ENCODE measurements at places on chromosomes 12 and 14.
A peak's percentile ranks its signal among the peaks of the same experiment; 100 is the strongest.

- DNase-seq: no peak
These were observed 5.1 kb downstream of the ARF6 start for GRCh38 chr14:49897965-49898364.

DNA sequence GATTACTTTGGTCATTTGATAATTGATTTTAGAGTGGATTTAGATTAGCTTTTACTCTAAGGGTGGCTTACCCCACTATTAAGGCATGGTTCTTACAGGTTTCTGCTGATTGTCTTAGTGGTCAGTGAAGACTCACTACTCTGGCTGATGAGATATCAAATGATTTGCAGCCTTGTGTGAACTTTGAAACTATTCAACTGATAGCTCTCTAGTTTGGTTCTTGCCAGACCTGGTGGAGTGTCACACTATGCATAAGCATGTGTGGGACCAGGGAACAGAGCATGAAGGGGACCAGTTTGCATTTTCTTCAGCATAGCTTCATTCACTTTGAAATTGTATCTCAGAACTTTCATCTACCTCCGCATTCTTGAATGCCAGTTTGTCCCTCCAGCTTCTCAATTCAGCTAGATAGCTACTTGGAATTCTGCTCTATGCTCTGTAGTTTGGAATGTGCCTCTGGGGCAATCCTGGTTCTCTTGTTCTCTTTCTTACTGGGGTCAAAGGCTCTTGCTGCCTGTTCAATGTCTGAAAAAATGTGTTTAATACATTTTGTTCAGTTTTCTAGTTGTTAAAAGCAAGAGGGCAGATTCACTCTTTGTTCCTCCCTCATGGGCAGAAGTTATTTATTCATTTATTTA is 12.7 kb downstream of the SCYL2 start:
- DNase-seq: no peak

GRCh38 chr14:22002860-22003284 is 329.3 kb upstream of the OR4E1 start:
- peak; percentile 23 for DNase-seq

DNA sequence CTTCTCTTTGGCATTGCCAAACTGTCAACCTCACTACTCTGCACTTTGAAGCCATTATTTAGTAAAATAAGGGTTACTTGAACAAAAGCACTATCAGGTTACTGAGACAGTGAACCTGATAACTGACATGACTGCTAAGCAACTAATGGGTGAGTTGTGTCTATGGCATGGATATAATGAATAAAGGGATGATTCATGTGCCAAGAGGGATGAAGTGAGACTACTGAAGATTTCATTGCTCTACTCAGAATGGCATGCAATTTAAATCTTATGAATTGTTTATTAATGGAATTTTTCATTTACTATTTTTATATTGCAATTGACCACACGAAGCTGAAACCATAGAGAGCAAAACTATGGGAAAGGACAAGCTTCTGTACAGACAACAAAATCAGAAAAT is 74.4 kb downstream of the CEP128 start:
- no peak for DNase-seq

DNA sequence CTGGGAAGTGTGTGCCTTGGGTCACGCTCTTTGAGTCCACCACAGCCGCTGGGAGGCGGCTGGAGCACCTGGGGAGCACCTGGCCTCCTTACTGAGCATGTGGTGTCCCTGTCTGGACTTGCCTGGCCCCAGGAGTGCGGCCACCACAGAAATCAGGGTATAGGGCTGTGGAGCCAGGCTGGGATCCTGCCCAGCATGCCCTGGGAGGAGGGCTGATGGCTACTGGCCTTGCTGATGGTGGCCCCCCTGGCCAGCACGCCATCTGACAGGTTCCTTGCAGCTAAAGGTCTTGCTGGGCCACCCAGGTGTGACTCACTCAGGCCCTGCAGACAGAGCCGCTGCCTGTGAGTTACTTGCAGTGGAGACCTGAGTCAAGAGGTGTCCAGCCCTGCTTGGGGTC is 6.0 kb downstream of the ULK1 start:
- DNase-seq: no peak

GRCh38 chr12:62754706-62755105 is 180.2 kb downstream of the PPM1H start:
- DNase-seq: no peak

DNA sequence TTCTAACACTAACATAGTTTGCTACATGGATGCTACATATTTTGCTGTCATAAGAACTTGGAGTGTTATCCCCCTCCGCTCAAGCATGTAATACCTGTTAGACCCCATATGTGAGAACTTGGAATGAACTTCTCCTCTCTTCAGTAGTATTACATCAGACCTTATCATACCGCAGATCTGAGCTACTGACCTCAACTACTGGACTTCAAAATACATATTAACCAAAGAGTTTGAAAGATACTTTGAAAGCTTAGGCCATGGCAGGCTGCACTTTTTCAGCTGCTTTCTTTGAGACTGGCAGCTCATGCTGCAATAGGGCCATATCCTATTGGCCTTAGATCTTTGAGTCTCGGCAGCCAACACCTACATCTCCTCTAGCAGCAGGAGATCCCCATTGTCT is 74.8 kb downstream of the EEA1 start:
- no peak for DNase-seq

DNA sequence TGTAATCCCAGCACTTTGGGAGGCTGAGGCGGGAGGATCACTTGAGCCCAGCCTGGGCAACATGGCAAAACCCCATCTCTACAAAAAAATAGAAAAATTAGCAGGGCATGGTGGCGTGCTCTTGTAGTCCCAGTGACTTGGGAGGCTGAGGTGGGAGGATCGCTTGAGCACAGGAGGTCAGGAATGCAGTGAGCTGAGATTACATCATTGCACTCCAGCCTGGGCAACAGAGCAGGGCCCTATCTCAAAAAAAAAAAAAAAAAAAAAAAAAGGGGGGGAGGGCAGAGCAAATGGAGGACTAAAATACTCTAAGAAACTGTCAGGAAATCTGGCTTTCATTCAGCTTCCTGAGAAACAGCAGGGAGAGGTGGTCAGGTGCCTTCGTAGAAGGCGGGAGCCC is 31.7 kb upstream of the TSPAN9 start:
- no peak for DNase-seq

DNA sequence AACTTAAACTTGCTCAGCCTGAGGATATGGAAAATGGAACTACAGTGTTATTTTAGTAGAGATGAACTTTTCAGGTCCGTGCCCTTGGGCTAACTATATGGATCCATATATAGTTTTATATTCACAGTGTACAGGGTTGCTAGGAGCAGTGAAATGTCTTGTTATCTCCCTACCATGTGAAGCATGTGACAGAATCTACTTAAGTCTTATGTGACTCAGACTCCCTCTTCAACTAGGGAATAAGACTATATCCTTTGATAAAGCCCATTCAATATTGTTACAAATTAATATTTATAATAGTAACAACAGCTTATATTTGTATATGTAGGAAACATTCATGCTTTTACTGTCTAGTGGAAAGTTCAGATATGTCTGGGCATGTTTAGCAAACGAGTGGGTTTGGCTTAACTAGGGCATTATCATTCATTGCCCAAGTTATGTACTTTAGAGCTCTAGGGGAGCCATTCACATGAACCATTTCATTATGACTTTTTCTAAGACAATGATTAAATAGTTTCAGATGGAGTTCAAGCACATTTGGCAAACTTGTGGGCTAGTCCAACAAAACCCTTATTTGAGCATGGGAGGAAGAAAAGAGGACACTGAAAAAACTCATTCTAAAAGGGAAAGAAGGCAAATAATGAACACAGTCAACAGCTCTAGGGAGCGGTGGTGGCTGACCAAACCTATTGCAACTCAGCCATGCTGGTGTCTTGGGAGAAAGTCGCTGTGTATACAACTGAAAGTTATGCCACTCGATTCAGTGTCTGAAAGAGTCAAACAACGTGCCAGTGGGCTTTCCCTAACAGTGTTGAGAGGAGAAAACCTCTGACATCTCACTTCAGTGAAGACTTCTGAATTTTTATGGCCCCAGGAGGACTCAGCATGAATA is 305.9 kb upstream of the G2E3 start:
- no peak for DNase-seq

DNA sequence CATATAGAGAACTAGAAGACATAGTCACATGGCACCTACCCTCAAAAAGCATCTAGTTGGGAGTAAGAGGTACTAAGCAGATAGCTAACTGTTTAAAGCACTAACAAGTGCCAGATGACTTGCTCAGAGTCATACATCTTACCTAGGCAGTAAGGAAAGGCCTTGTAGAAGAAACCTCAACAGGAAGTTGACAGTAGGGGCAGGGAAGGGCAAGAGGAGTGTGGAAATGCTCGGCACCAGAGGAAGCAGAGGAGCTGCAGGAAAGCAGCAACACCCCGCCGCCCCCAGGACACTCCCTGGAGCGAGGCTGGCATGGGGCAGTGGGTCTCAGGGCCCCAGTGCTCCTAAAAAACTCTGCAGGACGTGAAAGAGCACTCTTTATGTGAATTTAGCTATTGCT is 92.9 kb downstream of the PPP2R5C start:
- no peak for DNase-seq

DNA sequence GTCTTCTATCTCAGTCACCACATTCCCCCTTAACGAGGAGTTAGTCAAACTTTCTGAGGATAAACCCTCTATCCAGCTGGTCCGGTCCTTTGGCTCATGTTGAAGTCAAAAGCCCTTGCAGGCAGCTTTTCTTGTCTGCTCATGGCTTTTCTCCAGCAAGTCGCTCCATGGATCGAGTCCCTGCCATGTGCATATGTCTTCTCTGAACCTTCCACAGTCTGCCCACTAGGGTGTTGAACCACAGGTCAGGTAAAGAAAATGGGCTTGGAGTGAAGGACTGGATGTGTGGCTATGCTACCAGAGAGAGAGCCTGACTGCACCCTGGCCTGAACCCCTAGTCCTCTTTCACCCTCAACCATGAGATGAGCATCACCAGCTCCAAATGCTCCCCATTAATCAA is 22.8 kb downstream of the C14orf132 start:
- DNase-seq: no peak

DNA sequence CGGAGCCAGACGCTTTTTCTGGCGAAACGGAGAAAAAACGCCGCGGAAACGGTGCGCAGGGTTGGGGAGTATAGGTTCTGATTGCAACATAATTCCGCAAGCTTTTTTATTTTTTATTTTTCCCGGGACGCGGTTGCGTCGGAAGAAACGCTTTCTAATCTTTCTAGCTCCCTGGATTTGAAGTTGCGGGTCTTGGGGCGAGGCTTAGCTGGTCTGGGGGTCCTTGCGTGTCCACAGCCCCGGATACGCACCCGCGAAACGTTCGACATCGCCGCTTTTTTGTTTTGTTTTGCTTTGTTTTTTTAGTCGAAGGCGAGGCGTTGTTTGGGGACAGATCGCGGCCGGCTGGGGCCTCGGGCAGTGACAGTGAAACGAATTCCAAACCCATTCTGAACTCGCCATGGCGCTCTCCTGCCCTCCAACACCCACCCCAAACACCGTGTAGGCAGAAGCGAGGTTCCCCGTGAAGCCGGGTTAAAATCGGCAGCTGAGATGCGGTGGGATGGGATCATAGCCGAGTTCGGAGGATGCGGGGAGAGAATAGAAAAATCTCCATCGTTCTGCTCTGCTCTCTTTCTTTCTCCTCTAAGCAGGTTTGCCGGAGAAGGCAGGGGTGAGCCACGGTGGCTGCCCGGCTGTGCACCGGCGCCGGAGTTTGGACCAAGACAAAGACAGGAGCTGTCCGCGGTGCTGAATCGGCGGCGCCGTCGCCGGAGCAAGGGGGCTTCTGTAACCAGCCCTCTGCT is 8.1 kb upstream of the LHX5 start:
- peak; percentile 3 for DNase-seq

DNA sequence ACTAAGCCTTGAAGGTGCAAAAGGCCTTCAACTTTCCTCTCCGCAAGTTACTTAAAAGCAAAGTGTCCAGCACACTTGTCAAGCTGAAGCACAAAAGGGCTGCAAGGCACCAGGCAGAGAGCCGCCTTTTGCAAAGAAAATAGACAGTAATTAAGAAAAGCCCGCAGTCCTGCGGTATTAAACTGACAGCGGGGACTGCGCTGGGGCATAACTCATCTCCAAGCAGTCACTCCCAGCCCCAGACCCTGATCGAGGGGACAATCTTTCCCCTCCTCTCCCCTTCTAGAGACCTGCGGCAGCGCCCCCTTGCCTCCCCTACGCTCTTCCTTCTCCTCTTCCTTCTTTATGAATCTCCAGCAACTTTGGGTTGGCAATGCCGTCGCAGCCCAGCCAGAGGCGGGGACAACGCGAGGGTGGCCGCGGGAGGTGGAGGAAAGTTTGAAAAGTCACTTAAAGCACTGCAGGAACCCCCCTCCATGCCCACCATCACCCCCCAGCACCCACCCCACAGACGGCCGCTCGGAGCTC is 200.9 kb upstream of the CAND1 start:
- no peak for DNase-seq

DNA sequence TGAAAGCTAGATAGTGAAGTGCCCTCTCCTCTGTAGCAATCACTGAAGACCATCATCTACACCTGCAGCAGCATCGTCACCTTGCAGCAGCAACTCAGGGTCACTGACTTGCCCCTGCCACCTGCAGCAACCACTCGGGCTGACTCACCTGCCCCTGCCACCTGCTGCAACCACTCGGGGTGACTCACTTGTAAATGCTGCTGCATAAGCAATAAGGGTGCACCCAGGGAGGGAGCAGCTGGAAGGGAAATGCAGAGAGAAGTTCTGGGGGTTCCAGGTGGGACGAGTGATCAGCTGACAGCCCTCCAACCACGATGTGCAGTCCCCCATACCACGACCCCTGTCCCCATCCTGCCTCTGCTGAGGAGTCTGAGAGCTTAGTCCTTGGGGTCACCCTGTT is 357.1 kb upstream of the SFSWAP start:
- no peak for DNase-seq

DNA sequence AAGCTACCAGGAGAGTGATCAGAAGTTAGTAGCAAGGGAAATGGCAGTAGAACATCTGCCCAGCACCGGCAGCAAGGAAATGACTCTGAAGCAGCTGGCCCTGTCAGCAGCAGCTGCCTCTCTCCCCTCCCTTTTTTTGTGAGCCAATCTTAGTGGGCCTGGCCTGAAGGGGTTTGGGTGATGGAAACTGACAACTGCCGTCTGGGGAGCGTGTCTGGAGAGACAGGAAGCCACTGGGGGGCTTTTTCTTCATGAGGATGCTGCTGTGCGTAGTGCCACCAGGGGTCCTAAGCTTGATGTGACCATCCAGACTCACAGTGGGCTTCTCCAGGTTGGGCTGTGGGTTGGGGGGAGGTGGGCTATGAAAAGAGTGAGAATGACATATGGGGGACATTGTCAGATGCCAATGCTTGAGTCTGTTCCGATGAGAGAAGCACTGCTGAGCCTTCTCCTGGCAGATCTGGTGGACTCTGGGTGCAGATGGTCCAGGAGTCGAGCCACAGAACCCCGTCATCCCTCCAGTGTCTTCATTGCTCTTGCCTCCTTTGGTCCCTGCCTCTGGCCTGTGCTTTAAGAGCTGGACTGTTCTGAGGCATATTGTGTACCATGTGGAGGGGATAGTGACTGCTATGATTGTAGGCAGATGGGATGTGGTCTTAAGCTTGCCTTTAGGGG is 87.6 kb upstream of the HIF1A start:
- DNase-seq: no peak

- DNase-seq: no peak
These were observed 5.7 kb downstream of the MAP3K9 start for GRCh38 chr14:70803321-70804310.

All from stimulated activated CD8-positive, alpha-beta memory T cell treated with anti-CD3 and anti-CD28 coated beads, Interleukin-7, amount 100 ng/mL, for 1 hour (primary cell).